ENCODE measurements at places on chromosomes 6 and 20.

- DNase-seq = no peak
Measured at GRCh38 chr6:74891349-74891831, 314.5 kb downstream of the COL12A1 start.

DNA sequence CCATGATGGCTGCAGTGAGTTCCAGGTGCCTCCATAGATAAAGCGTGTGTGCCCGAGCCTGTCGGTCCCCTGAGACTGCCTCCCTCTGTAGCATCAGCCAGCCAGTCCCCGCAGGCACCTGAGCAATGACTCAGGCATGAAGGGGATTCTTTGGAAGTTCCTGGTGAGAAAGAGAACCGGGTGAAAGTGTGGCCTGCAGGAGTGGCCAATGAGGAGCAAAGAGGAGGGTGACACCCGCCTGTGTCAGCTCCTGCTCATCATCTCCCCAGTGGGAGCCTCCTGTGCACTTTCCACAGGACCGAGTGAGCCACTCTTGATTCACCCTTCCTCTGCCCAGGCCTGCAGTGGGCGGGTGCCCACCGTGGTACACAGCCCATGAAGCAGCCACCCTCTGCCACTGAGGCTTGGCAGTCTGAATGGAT is 71.2 kb upstream of the PTPN1 start:
- no peak for DNase-seq

GRCh38 chr20:61861858-61862257 is 203.8 kb downstream of the TAF4 start:
- no peak for DNase-seq

- no peak for DNase-seq
Measured at GRCh38 chr6:19127081-19127480, 710.1 kb upstream of the ID4 start.

DNA sequence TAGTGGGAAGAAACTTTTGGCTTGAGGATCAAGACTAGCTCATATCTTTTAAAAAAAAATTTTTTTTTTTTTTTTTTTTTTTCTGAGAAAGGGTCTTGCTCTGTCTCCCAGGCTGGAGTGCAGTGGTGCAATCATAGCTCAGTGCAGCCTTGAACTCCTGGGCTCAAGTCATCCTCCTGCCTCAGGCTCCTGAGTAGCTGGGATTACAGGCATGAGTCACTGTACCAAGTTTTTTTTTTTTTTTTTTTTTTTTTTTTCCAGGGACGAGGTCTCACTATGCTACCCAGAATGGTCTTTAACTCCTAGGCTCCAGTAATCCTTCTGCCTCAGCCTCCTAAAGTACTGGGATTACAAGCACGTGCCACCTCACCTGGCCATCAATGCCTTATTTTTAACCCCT is 27.9 kb downstream of the GCLC start:
- no peak for DNase-seq

DNA sequence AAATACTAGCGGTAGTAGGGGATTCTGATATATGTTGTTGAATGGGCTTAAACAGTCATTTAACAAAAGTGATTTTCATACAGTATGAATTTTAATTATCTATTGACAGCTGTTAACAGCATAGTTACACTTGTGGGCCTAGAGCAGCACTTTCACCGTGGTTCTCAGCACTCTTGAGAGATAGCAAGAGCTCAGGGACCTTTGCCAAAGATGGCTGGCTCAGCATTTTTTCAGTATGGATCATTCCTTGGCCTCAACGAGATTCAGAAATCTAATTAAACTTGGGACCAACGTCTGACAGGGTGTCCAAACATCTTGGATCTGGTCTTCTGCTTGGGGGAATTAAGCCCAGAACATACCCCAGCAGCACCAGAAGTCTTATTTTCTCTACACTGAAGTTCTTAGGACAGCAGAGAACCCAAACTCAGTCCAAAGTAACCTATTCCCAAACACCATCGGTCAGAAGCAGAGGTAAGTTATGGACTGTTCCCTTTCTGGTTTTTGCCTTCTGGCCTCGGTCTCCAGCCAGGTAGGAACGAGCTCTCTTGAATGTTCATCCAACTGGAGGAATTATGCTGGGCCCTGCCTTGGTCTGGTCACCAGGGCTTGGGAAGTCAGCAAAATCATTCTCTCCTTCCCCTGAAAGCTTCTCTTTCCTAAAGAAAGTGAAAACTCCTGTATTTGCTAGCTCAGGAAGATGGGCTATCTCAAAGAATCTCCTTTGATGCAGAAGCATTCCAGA is 25.7 kb downstream of the PRPH2 start:
- no peak for DNase-seq

DNA sequence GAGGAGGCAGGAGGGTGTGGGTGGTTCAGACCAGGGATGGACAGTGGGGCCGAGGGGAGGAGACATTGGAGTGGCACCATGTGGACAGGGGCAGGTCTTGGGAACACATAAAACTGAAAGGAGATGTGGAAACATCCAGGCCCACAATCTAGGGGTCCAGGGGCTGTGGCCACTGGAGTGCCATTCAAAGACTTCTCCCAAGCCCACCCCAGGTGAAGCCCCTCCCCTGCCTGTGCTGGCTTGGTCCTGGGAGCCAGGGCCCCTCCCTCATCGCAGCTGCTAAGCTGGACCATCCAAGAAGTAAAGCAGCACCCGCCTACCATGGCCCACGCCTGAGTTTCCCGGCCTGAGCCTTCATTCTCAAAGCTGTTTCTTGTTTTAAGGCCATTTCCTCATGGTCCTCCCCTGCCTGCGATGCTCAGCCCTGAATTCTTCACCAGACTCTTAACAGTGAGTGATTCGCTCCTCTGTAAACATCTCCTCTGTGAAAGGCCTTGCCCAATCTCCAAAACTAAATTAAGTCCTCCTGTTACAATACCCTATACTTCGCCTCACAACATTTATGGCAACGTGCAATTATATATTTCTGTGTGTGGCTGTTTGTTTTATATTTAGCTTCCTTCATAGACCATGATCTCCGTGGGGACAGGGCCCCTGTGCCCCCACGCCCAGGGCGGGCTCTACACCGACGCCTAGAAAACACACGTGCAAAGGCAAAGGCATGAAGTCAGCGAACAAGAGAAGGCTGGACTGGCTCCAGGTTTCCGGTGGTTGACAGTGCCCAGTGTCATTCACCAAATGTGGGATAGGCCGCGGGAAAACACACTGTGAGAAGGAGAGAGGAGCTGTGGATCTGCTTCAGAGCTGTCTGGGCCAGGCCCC is 267.8 kb downstream of the ERMARD start:
- DNase-seq = no peak

GRCh38 chr20:58028123-58028522 is 200.3 kb downstream of the ANKRD60 start:
- no peak for DNase-seq

DNA sequence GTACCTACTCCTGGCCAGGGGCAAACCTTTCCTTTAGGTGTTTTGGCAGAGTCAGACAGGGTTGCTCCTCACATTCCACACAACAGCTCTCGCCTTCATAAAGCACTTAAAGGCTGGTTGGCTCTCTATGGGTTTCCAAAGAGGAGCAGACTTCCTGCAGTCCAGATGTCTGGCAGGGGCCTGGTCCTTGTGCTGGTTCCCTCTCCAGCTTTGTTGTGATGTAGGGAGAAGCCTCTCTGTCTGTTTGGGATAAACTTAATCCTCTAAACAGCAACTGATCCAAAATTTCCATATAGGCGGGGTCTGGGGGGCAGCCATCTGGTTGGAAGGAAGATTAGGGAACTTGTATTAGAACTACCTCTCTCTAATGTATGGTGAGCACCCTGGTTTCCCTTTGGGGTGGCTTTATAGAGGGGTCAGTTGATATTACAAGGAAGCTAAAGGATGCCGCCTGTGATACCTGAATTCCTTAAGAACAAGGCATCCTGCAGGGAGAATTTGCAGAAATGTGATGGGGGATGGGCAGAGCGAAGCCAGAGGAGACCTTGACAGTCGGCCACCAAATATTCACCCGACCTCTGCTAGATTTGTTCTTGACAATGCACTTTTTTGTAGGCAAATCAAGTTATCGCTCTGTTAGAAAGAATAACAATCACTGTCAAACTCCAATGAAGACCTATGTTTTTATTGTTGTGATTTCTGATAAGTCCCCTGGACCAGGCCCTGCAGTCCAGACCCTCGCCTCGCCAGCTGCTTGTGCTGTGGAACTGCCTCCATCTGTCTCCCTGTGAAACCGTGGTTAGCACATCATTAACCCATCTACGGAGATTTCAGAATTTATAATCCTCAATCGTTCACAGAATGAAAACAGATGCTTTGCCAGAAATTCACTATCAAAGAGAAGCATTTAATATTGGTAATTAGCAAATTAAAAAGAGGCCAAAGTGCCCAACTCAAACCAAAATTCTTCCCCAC is 94.0 kb upstream of the RALGAPA2 start:
- no peak for DNase-seq

- DNase-seq = peak; percentile 72
Measured at GRCh38 chr6:29847871-29848630, 20.4 kb downstream of the HLA-G start.

DNA sequence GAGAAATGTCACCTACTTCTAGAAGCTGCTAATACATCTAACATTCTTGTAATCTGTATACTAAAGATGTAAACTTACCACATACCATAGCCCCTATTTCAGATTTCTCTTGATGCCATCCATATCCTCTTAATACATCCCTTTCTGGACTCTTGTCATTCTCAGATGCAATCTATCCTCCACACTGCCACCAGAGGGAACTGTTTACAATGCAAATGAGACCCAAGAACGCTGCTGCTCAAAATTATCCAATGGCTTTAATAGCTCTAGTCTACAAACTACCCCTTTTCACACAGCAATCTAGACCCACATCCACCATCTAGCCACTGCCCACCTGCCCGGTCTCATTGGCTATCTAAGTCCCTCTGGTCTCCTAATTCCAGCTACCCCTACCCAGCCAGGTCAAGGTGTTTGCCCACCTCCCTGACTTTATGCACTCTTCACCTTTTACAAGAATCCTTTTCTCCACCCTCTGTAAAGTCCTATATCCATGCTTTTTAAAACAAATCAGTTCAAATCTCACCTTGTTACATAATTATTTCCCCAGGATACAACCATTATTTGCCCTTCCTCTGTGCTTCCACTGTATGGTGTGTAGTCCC is 14.8 kb downstream of the FAXC start:
- no peak for DNase-seq

DNA sequence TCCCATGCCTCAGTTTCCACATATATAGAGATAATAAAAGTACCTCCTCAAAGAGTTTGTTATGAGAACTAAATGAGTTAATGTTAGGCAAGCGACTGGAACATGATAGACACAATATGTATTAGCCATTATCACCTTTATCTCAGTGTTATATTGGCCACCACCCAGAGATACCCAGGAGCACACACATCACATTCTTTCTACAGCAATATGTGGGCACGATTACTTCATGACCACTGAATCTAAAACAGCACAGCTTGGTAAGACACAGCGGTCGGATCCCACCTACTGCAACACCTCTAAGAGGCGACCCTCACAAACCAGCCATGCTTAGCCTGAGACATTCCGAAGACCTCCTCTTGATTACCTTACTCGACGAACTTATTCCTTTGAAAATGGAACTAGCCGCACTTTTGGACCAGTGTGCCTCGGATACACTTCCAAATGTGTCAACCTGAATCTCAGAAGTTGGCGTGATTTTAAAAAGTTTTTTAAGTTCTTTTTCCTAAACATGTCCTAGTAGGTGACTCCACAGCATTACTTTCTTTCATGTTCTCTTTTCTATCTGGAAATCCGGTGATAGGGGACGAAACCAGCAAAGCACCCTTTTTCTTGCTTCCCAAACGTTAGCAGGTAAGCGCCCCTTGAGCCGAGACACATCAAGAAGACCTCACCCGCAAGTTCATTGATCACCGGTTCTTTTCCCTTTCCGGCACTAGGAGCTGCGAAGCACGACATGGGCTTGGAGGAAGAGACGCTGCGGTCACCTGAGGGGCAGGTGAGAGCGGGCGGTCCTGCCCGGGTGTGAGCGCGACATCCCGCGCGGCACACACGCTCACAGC is 923 bp downstream of the GMDS start:
- peak; percentile 0 for DNase-seq

GRCh38 chr20:38021087-38021772 is 12.0 kb downstream of the TTI1 start:
- DNase-seq = no peak

DNA sequence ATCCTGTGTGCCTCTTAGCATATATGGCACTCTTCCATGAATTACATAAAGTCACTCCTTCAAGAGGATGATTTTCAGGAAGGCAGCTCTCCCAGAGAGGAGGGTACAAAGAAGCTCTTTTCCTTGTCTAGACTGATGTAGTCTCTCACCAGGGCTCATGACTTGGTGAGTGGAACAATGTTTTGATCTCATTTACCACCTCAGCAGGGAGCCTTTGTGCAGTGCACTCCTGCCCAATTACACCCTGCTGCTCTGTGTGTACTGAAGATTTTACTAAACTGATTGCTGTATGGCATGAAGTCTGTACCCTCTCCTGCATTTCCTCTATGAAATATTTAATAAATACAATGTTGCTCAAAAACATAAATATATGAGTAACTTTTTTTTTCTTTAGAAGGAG is 598.3 kb upstream of the HS3ST5 start:
- no peak for DNase-seq

GRCh38 chr6:55174211-55175026 is at the start of gene HCRTR2:
HCRTR2 (plus strand) TSS chr6:55174515; CDS start chr6:55174588, 73 bp downstream.
- no peak for DNase-seq

- DNase-seq = no peak
Measured at GRCh38 chr6:5103250-5103649, 18.1 kb downstream of the PPP1R3G start.

- no peak for DNase-seq
Measured at GRCh38 chr20:15333170-15333569, 995.8 kb upstream of the FLRT3 start.

DNA sequence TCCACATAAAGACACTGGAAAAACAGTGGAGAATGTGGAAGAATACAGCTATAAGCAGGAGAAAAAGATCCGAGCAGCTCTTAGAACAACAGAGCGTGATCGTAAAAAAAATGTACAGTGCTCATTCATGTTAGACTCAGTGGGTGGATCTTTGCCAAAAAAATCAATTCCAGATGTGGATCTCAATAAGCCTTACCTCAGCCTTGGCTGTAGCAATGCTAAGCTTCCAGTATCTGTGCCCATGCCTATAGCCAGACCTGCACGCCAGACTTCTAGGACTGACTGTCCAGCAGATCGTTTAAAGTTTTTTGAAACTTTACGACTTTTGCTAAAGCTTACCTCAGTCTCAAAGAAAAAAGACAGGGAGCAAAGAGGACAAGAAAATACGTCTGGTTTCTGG is 57.1 kb downstream of the MAP3K4 start:
- no peak for DNase-seq

DNA sequence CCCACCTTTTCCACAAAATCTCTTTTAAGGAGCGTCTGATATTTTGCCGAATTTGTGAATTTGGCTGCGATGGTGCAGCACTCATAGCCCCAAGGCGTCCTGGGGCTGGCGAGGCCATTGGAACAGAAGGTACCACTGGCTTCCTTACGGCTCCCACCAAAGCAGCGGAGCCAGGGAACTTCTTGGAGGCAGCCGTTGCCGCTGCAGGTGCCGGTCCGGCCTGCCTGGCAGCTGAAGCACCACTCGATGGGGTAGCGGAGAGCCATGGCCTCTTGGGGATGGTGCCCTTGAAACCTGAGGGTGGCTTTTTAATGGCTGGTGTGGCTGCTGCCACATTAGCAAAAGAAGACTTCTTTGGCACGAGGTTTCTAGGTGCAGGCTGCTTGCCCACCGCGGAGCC is 29.8 kb downstream of the DIDO1 start:
- no peak for DNase-seq

GRCh38 chr6:113394216-113394615 is 462.9 kb upstream of the MARCKS start:
- no peak for DNase-seq
